A549 (cell line): ENCODE measurements at places on chromosomes 11 and 22.

GRCh38 chr11:124879493-124880289 is 14.5 kb downstream of the ROBO3 start:
- DNase-seq, result no peak

DNA sequence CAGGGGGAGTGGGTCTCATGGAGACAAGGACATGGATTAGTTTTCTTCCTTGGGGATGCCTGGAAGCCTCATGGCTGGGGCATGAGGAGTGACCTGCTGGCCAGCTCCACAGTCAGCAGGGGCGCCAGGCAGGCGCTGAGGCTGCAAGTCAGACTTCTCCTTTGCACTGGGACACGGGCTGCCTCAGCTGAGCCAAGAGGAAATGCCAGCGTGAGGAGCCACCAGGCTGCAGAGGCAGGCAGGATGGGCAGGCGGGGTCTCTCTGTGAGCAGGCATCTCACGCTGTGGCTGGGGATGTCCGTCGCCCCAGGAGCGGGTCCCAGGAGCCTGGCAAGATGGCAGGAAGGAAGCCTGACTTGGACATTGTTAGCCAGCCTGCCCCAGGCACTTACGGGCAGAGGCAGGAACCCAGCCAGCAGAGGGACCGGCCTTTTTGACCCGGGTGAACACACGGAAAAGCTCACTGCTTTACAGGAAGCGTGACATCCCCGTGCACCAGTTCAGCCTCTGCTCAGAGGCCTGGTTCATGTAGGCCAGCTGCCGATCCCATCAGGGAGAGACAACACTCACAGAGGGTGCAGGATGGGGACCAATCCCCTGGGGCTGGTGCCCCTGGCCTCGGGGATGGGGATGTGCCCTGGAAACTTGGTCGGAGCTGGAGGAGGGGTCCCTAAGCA is 10.2 kb downstream of the GNB1L start:
- no peak for DNase-seq

GRCh38 chr11:71397331-71397860 is 50.8 kb downstream of the DHCR7 start:
- DNase-seq, result no peak

DNA sequence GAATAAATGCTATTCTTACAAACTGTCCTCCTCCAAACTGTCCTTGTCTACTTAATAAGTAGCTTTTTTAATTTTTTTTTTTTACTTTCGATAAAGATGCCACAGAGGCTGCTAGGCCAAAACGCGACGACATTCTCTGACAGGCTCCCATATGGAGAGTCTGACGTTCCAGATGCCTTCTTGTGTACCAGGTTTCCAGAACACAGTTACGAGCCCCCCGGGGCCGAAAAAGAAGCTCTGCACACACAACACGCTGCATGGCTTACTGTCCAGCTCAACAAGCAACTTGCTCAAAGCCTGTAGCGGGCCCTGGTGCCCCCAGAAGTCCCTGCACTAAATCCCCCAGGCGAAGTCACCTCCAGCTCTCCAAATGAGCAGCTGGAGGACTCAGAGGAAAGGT is 39.3 kb downstream of the LARGE1 start:
- DNase-seq, result no peak

GRCh38 chr22:44783581-44783980 is 31.2 kb downstream of the ARHGAP8 start:
- no peak for DNase-seq

GRCh38 chr22:45942787-45943493 is 34.0 kb downstream of the WNT7B start:
- no peak for DNase-seq

DNA sequence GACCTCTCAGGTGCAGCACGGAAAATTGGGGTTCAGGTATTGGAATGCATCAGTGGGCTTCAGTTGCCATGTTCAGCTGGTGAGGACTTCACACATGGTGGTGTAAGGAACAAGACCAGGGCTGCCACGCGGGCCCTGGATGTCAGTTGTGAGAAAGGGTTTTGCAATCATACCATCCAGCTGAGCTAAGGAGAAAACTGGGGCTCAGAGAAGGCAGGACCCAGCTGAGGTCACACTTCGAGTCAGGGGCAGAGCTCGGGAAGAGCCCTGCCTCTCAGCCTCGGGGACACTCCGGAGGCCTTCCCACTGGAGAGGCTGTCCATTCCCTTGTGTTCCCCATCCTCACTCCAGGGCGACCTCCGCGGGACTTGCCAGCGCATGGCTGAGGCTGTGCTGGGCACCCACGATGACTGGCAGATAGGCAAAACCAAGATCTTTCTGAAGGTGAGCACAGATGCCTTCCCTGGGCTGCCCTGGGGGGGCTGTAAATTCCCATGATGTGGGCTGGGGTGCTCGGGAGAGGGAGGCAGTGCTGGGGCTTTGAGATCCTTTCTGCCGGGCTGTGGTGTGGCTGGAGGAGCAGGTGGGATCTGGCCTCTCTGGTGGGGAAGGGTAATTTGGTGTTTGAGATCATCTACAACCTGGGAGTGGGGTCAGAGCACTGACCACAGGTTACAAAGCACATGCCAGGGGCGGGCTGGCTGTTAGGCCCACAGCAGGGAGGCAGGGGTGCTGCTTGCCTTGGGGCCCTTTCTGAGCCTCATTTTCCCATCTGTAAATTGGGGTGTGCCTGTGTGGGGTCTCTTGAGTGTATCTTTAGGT is 47.2 kb downstream of the MYO7A start:
- no peak for DNase-seq

DNA sequence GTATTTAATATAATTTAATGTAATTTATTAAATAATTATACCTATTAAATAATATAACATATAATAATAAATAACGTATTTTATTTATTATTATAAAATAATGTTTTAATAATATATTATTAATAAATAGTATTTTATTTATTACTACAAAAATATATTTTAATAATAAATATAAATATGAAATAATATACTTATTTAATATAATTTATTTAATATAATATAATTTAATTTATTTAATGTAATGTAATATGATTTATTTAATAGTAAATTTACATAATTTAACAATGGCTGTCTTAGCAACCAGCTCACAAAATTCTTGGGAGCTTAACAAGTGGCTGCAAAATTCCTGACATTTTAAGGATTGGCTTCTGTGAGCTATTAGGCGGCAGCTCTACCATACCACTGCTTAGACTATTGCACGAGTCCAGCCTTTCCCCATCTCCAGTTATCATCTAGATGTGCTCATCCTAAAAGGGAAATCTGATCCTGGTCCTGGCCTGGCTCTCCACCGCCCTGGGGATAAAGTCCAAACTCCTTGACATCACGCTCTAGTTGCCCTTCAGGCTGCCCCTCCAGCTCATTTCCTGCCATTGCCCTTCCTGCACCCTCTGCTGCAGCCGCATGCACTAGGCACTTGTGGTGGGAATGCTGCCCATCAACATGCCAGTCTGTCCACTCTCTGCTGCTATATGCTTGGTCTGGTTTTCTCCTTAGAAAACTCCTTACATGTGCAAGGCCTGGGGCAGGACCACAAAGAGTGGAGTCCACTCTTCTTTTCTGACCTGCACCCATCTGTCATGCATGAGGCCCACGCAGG is 9.8 kb downstream of the MMP20 start:
- DNase-seq, result no peak

DNA sequence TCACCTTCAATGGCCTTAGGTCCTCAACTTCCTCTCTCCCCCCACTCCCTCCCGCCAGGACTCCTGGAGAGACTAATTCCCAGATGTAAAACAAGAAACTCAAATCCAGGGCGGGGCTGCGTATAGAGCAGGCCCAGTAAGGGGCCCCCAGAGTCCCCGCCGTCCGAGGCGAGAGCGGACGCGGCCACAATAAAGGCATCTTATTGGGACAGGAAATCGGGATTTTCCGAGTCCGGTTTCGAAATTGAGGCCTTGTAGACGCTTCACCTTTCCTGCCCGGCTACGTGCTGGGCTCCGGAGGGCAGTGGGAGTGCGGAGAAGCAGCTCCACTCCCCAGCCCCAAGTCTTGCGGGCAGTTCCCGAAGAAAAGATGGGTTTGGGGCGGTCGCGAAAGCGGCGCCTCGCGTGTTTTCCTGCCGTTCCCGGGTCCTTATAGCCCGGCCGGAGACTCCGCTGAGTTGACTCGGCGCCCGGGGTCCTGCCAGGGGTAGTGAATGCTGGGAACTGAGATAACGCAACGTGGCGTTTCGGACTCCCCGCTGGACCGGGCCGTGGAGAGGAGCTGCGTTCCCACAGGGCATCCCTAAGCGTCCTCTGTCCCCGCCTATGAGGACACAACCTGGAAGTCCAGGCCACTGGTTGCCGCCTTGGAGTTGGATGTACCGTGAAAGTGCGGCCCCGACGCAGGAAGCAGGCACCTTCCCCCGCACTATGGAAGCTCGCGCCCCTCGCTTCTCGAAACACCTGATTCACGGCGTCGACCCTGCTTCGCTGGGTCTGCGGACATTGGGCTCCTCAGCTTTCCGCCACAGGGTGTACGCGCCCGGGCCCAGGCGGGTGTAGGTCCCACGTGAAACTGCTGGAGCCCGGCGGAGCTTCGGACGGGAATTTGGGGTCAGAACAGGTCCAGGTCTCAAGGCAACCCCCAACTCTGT is 4.8 kb upstream of the CHRM1 start:
- no peak for DNase-seq

- no peak for DNase-seq
Observed at GRCh38 chr11:112159098-112160065, 4.5 kb downstream of the IL18 start.

DNA sequence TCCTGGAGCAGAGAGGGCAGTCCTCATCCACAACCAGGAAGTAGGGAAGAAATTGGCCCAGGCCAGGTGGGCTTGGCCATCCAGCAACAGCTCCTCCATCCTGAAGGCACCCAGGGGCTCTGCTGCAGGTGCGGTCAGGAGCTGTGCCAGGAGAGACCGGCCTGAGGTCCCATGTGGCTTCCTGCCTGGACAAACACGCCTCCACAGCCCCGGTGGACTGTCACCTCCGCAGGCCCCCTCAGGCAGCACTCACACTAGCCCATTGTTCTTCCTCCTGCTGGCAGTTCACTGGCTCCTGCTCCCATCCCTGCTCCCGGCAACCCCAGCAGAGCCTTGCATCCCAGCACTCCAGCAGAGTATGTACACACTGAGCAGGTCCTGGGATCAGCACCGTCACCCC is 16.0 kb upstream of the POU2AF1 start:
- no peak for DNase-seq

- no peak for DNase-seq
Observed at GRCh38 chr11:121515335-121515671, 62.5 kb upstream of the SORL1-AS1 start.

- no peak for DNase-seq
Observed at GRCh38 chr22:27669798-27670599, 131.6 kb downstream of the MN1 start.

DNA sequence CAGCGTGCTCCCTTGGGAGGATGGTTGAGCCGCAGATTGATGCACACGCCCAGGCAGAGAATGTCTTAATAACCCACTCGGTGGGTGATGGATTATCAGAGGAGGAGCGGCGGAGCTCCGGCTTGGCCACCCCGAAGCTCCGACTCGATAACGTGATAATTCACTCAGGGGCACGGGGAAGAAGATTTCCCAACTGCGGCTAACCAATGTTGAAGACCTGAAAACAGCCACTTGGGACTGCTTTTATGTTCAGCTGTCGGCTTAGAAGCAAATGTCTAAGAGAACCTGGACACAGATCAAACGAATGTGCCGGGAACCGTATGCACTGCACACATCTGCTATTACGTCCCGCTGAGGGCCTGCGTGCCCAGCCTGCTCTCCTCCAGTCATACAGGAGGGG is 206.8 kb upstream of the CADM1 start:
- no peak for DNase-seq

DNA sequence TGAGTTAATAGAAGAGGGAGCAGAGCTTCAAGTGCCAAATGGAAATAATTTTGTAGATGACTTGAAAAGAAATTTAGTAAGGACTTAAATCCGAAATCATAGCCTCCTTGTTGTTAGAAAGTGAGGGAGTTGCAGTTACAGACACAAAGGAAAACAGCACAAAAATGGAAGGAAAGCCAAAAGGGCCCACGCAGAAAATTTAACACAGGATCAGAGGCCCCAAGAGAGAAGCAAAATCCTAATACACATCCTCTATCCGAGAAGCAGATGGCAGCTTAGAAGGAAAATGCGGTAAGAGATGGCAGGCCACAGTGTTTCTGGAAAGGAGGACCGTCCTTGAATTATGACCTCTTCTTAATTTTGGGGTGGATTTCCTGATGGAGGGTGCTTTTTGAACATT is 48.7 kb upstream of the SYT13 start:
- DNase-seq, result no peak

- no peak for DNase-seq
Observed at GRCh38 chr22:39621826-39622225, 51.3 kb downstream of the CACNA1I start.

DNA sequence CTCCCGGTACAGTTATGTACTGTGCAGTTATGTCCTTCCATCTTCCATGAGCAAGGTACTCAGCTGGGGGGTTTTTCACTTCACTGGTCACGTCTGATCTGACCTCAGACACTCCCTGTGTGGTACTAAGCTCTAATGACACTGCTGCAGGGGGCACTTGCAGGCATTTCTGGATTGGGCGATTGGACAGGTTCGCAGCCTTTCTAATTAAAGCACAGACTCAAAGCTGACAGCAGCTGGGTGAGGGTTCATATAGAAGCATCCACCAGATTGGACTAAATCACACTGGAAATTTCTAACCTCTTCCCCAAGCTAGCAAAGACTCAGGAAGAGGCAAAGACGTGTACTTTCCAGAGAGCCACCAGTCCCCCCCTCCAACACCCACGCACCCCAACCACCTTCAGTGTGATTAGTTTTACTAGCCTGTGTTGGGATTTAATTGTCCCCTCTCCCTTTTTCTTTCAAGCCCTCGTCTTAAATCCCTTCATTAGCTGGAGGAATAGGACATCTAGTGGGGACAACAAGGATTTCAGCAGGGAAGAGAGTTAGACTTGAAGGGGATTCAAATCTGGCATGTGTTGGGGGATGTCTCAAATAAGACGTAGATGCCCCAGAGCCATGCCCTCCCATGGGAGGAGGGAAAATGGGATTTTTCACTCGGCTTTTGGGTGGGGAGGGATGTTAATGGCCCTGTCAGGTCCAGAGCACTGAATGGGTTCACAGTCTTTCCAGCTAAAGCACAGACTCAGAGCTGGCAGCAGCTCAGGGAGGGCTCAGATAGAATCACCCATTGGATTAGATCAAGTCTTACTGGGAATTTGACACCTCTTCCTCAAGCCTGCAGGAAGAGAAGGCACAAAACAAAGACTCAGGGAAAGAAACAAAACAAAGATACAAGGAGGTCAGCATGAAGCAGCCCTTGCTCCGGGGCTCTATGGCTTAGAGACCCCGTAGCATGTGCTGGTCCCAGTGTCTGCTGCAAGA is 10.9 kb downstream of the INS start:
- peak; percentile 55 for DNase-seq

DNA sequence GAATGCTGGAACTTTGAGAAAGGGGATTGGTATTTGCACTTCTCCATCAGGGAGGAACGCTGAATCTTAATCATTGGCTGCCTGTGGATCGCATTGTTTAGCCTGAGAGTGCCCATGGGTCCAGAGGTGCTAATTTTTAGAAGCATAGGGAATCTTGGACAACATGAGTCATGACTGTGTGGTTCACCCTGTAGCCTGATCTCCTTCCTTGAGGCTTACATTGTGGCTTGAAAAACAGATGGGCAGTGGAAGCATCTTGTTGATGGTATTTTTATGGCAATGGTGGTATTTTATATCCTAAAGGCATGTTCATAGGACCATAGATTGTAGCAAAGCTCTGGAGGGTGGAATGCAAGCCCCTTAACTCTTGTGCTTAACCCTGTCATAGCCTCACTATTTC is 99.2 kb upstream of the DBX1 start:
- DNase-seq, result no peak

- DNase-seq, result no peak
Observed at GRCh38 chr22:46556775-46557174, 19.4 kb upstream of the CELSR1 start.
